Ovary (tissue), 10 donors: ENCODE measurements at places on chromosomes 2 and 18. TPM values are rescaled to one million over a fixed set of nuclear protein-coding genes. Genes with fewer than 3 reads are reported as not detected.

TEKT4 gene
- total RNA-seq: 0.30 TPM

TET3 gene
- 6.6 TPM for total RNA-seq

- no peaks in the 10 kb centered on the region for H3K27me3 ChIP-seq
- H3K36me3 ChIP-seq: no peaks in the 10 kb centered on the region
- no peak overlapping the region for H3K27ac ChIP-seq
- no peak for DNase-seq
- H3K4me1 ChIP-seq: no peaks in the 10 kb centered on the region
- no peak overlapping the region for H3K4me3 ChIP-seq
These were observed 72.4 kb downstream of the MYCN start for GRCh38 chr2:16012626-16013358.

DNA sequence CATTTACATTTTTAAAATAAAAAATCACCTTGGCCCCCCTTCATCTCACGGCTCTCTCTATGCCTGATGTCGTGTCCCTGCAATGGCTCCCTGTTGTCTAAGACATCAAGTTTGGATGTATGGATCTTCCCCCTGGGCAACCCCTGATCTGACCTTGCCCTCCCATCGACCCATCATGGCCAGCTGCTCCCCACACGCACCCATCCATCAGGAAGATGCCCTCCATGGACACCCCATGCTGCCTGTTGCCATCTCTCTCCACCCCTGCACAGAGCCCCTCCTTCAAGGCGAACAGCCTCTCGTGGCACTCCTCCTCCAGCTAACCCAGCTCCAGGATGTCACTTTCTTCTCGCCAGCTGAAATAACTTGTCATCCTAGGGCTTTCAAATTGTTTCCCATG lies 59.5 kb downstream of the DPYSL5 start:
- no peak overlapping the region for H3K27ac ChIP-seq
- no peak overlapping the region for H3K4me3 ChIP-seq
- no peak for DNase-seq
- no peaks in the 10 kb centered on the region for H3K36me3 ChIP-seq
- no peaks in the 10 kb centered on the region for H3K27me3 ChIP-seq

DNA sequence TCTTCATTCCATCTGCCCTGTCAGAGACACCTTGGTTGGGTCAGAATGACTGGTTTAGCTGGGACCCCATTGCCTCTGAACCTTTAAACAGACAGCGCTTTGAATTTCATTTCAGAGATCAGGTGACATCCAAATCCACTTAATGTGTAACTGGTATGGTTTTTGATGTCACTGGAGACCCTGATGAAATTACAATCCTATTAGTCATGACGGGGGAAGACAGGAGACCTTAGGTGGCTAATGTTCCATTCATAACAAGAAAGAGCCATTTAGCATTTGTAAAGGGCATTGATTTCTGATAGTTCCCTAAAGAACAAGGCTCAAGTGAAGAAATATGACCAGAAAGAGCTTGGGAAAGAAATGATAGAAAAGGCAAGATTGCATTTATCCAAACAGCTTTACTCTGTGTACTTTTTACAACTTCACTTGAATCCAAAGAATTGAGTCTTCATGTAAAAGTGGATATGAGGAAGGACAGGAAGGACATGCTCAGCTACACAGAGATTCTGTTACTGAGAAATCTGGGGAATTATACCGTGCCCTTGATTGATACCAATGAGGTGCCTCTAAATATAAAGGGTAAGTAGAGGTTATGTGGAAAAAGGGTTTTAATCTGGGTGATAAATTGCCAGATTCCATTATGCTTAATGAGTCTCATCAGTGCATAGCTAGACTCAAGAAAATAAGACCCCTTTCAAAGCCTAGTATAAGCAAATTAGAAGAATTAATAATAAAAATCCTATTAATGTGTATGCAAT lies 198.2 kb downstream of the NCKAP5 start:
- no peaks in the 10 kb centered on the region for H3K36me3 ChIP-seq
- H3K4me1 ChIP-seq: no peaks in the 10 kb centered on the region
- no peak for DNase-seq
- no peak overlapping the region for H3K4me3 ChIP-seq
